T-helper 2 cell (primary cell): ENCODE measurements at places on chromosomes 5 and 9.

DNA sequence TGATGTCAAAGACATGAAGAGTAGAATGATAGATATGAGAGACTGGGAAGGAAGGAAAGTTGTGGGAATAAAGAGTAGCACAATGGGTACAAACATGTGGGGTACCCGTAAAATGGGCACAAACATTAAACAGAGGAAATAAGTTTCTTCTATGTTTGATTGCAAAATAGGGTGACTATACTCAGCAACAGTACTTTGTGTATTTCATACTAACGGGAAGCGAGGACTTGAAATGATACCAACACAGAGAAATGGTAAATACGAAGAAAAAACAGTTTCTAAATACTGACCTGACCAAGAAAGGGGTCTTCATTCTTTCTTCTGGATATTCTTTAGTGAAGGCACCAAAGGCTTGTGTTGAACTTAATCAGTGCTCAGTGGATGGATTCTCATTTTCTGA lies 31.1 kb downstream of the ATP6V0E1 start:
- DNase-seq, result no peak

DNA sequence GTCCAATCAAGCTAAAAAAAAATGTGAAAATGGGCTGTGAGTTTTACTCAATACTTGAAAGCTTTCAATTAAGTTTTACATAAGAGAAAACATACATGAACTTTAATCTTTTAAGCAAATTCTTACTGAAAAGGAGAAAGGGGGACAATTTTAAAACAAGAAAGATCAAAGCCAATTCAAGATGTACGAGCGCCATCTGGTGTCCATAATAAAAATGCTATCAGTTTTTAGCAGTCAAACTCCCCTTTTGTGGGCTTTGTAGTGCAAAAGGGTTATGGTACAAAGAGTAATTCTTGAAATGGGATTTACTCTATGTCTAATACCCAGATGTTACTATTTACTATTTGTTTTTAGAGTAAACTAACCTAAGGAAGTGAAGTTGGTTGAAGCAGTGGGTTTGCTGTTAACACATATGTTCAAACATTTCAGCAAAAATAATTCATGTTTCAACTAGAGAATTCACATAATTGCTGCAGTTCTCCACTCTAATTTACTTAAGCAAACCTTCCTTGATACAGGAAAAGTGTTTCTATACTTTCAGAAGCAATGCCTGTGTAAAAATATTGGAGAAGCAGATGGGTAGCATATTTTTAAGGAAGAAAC lies 228.2 kb upstream of the TYRP1 start:
- DNase-seq, result no peak

GRCh38 chr9:92359394-92359995 lies 33.7 kb downstream of the CENPP start:
- DNase-seq, result no peak

- DNase-seq, result peak; percentile 24
Observed at GRCh38 chr9:129237164-129237611, 59.1 kb upstream of the IER5L start.

- no peak for DNase-seq
Observed at GRCh38 chr5:91288118-91288916, 94.8 kb downstream of the ARRDC3 start.

- no peak for DNase-seq
Observed at GRCh38 chr9:69513141-69513820, 158.9 kb downstream of the APBA1 start.
